Anterior cingulate cortex (tissue), 58 donors: ENCODE measurements at places on chromosomes 7 and 10.

- DNase-seq: no peak
Measured at GRCh38 chr7:116148108-116148507, 62.2 kb upstream of the TES start.

GRCh38 chr7:108419961-108420908 is 36.0 kb downstream of the NRCAM start:
- no peak for DNase-seq

DNA sequence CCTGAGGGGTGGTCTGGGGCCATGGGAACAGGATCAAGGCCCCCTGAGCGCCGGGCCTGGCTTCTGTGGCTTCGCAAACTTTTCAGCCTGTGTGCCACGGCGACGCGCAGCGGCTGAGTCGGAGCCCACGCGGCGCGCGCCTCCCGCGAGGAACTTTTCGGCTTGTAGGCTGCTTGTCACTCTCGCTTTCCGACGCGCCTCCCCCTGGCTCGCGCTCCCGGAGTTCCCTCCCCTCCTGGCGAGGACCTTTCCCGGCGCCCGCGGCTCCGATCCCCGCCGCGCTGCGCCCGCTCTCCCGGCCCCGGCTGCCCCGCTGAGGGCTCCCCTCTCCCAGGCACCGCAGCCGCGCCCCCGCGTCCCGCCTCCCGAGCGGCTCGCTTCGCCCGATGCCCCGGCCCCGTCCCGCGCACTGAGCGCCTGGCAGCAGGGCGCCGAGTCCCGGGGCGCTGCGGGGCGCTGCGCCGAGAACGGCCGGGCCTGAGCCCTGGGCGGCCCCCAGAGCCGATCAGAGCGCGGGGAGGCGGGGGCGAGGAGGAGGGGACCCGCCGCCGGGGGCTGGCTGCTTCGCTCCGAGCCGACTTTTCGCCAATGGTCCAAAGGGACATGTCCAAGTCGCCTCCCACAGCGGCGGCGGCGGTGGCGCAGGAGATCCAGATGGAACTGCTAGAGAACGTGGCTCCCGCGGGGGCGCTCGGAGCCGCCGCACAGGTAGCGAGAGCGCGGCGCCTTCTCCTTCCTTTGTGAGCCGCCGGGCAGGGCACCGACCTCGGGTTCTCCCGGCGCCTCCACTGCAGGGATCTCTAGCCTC is at the start of gene CACNB2:
Gene CACNB2, plus strand, starts transcription at position 276 of the 808 bp plus-strand sequence.
- peak; percentile 25 for DNase-seq

DNA sequence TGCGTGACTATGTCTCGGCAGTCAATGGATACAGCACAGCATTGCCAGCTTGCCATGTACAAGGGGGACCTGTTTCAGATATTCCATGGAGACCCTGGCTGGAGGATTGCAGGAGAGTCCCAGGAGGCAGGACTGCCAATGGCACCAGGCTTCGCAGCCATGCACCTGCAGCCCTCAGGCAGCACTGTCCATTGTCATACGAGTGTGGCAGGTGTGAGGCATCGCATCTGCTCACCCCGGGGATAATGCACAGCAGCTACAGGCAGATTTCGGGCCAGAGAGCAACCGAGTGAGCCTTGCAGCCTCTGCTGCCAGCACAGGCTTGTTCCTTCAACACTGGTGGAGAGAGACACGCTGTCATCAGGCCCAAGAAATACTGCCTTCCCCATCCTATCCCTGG is 415.1 kb downstream of the PAXIP1 start:
- DNase-seq: no peak

GRCh38 chr7:129840757-129841156 is 112.0 kb downstream of the UBE2H start:
- no peak for DNase-seq

DNA sequence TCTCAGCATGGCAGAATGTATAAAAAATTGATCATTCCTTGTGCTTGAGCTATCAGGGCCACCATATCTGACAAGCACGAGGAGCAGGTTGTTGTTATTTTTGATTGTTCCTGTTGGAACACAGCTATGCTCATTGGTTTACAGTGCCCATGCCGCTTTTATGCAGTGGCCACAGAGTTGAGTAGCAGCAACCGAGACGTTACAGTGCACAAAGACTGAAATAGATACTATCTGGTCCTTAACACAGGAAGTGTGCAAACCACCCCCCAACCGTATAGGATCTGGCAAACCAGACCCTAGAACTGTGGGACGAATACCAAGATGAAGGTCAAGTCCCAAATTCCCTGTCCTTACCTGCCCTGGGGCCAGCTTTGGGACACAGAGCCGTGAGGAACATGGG is 216.6 kb downstream of the KLF6 start:
- DNase-seq: no peak

DNA sequence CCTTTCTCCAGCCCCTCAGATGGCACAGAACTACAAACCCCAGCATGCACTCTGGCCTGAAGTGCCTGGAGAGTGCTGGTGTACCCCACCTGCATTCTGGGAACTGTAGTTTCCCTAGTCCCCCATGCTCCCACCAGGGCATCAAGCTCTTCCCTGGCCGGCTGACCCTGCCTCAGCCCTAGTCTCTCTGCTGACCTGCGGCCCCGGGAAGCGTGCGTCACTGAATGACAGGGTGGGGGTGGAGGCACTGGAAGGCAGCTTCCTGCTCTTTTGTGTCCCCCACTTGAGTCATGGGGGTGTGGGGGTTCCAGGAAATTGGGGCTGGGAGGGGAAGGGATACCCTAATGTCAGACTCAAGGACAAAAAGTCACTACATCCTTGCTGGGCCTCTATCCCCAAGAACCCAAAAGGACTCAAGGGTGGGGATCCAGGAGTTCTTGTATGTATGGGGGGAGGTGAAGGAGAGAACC is 2.1 kb downstream of the NOS3 start:
- DNase-seq: no peak

- no peak for DNase-seq
Measured at GRCh38 chr10:123567984-123568739, 98.0 kb upstream of the GPR26 start.
